Sigmoid colon (tissue), 7 donors: ENCODE measurements at places on chromosomes 5 and 9. TPM values are rescaled to one million over a fixed set of nuclear protein-coding genes. Genes with fewer than 3 reads are reported as not detected.

FGF18 gene
- 0.28 TPM for total RNA-seq

DMRT1 gene
- total RNA-seq = not detected

C1QTNF3 gene
- 13.3 TPM for total RNA-seq

INSL6 gene
- not detected for total RNA-seq

RNF208 gene
- total RNA-seq = 1.1 TPM

ALDH1A1 gene
- total RNA-seq = 269 TPM

OGN gene
- total RNA-seq = 41.8 TPM
